ENCODE measurements at places on chromosomes 12 and 14.

DNA sequence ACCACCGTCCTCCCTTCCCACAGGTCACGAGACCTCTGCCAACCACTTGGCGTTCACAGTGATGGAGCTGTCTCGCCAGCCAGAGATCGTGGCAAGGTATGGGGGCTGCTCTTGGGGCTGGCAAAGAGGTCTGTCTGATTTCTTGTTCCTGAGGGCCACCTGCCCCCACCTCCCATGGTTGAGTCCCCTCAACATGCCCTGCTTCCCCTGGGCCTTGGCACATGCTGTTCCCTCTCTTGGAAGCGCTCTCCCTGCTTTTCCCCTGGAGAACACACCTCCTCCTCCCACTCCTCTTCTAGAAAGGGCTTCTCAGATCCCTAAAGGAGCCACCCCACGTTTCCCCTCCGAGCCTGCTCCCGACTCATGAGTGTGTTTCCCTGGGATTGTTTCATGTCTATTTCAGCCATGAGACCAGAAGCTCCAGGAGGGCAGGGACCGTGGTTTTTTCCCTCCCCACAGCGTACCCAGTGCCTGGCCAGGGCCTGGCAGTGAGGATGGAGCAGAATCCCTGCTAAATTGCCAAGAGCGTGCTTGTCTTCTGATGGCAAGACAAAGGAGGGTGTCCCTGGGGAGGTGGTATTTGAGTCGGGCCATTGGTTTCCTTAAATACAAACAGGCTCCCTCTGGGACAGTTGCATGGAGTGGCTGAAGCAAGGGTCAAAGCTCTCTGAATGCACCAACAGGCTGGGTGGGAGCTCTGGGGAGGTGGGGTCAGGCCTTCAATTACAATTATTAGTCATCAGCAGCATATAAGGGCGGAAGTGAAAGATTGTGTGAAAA, 34.1 kb downstream of the CYP46A1 start:
- no peak for DNase-seq

DNA sequence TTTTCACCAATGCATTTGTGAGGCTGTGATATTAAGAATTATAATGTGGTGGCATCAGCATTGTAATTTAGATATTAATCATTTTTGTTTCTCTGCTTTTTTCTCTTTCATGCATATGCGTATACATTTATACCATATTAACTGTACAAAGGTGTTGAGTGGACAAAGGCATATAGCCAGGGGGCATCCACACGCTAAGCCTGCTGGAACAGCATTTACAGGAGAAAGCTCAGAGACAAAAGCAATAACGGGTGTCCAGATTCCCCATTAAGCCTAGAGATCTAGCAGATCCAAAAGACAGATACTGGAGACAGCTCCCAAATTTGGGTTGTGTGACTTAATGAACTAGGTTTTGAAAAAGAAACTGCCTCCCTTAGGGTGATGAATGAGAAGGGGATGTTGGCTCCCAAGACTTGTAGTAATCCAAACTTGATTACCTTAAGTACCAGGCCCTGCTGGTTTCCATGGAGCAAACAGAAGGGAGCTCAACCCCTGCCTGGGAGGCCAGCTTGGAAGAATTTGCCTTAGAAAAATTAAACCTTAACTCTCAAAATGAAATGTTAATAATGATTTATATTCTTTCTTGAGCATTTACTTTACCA, 181.9 kb downstream of the SLC6A15 start:
- peak; percentile 10 for DNase-seq

DNA sequence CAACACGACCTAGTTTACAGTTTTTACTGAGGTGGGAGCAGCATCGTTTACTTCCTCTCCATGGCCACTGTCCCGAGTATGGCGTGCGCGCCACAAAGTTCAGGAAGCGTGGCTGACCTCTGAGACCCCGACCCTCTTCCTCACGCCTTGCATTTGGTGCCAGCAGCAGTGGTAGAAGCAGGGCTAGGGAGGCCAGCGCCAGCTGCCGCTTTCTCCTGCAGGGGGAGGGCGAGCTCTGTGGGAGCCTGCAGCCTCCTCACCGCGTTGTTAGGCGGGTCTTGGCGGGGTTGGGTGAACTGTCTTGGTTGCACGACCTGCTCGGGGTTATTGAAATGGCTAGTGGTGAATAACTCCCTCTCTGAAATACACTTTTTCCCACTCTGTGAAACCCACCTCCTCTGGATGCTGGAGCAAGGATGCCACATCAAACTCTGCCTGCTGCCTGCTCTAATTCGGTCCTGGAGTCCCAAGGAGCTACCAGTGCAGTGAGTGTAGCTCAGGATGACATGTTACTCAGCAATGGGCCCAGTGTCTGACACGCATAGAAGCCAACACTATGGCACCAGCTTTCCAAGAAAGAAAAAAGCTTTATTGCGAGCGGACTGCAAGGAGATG, 22.3 kb upstream of the TDRD9 start:
- no peak for DNase-seq

DNA sequence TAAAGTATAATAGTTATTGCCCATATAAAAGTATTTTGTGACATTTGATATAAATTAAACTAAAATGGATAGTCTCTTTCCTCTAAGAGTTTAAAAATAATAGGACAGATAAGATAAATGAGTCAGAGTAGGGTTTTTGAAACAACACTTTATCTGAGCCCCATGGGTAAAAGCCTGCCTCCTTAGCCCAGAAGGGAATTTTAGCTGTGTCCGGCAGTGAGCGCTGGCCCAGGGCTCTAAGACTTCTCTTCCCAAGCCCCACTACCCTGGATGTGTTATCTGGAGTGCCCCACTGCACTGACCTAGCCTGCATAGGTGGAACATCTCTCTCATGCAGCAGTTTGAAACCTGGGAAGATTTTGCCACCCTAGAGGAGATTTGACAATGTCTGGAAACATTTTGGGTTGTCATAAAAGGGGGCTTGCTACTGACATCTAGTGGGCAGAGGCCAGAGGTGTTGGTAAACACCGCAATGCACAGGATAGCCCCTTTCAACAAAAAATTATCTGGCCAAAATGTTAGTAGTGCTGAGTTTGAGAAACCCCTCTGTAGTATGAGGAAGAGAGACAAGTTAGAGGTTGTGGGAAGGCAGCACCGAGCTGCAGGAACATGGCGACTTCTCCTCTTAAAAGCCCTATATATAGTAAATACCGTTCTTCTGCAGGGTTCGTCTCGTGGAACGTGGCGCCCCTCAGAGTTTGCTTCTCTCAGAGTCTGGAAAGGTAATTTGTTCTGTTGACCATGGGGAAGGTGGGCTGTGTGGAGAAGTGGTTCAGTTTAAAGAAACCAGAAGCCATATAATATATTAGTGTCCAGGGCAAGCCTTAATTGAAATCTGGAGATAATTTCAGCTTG, 29.3 kb upstream of the ATF1 start:
- DNase-seq = peak; percentile 68

- no peak for DNase-seq
These were observed 61.9 kb downstream of the ABCC9 start for GRCh38 chr12:21879312-21879711.

DNA sequence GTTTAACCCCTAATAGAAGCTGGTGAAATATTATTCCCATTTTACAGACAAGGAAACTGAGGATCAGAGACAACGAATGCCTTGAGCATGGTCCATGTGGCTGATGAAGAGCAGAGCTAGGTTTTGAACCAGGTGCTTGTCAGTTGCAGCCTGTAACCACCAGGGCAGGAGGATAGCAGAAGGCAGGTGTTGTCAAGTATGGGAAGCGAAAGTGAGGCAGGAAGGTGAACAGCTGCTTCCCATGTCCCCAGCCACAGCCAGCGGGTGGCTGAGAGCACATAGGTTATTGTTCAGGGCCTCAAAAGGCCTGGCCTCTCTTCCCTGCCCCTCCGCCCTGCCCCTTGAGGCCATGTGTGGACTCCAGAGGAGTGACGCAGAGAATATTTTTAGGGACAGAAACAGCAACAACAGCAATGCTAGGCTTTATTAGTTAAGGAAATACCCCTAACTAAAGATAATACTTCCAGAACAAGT, 39.6 kb downstream of the IQSEC3 start:
- DNase-seq = peak; percentile 63

GRCh38 chr12:6146951-6147350, 22.5 kb upstream of the VWF start:
- no peak for DNase-seq

- peak; percentile 22 for DNase-seq
These were observed 140.8 kb downstream of the ERC1 start for GRCh38 chr12:1131811-1132224.

- DNase-seq = no peak
These were observed 14.1 kb downstream of the PRKAB1 start for GRCh38 chr12:119681728-119682638.

GRCh38 chr12:88805286-88805685, 225.0 kb upstream of the KITLG start:
- DNase-seq = no peak

GRCh38 chr12:16560273-16560672, 45.7 kb downstream of the LMO3 start:
- peak; percentile 74 for DNase-seq

Measured in NCI-H1417 (cell line).